NK-92 treated with Interleukin-12 subunit alpha and Interleukin-12 subunit beta, amount 100 ng/mL, for 24 hours (cell line): ENCODE measurements at places on chromosomes 2 and 18.

GRCh38 chr2:215422676-215423075 is 13.2 kb downstream of the FN1 start:
- DNase-seq: no peak

DNA sequence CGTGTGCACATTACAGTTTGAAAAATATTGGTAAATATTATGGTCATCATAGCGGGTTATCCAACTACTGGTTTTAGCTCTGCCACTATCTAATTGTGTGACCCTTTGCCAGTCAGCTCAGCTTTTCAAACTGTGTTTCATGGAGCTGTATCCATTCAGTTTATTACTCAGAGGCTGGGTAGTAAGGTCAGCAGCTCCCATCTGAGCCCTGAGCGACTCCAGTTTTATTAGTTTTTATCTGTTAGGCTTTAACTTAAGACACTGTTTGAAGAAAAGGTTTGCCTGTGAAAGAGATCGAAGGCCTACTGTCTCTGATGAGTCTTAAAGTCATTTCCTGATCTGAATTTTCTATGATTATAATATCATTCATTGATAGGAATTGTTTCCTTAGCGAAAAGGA is 76.3 kb downstream of the DPP10 start:
- DNase-seq: no peak

DNA sequence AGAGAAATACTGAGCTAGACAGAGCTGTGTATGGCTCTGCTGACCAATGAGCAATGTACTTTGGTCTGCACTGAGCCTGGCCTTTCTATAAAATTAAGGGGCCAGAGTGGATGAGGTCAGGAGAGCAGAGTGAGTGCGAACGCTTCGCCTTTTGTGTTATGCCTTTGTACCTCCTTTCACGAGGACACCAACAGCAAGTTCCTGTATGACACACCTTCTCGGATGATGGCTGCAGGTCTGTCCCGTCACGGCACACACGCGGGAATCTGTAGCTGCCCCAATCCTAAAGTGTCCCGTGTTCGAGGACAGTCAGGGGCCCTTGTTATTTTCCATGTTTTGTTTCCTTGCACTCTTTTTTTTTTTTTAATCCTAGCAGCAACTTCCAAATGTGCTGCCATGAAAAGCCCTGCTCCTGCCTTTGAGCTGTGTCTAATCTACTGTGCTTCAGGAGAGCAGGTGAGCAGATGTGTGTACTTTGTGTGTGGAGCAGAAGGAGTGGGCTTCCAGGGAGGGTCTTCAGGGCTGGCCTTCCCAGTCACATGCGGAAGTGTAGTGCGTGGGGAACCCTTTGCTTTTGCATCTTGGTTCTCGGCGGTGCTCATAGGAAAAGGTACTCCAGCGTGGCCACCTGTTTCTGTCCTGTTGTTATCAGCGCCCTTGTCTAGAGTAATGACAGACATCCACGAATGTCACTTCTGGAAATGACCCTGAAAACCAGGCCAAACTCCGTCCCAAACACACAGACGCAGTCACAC is 213.2 kb downstream of the NDUFA10 start:
- DNase-seq: no peak

DNA sequence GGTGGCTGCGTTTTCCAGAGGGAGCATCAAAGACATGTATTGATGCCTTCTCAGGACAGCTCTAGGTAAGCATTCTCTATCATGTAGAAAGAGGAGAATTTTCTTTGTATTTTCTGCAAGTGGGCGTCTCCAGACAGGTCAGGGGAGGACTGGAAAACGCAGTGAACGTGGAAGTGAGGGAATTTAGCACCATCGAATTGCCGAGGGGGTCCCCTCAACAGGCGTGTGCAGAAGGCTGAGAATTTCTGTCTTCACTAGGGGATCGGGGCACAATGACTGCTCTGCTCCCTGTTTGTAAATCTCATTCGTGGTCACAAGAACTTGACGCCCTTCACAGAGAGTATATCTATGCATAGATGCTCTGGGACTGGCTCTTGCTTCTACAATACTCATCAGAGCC is 5.0 kb upstream of the NTSR2 start:
- no peak for DNase-seq

- no peak for DNase-seq
Measured at GRCh38 chr2:28656937-28657615, 94.6 kb upstream of the PPP1CB start.
